ENCODE measurements at places on chromosomes 6 and 20.

DNA sequence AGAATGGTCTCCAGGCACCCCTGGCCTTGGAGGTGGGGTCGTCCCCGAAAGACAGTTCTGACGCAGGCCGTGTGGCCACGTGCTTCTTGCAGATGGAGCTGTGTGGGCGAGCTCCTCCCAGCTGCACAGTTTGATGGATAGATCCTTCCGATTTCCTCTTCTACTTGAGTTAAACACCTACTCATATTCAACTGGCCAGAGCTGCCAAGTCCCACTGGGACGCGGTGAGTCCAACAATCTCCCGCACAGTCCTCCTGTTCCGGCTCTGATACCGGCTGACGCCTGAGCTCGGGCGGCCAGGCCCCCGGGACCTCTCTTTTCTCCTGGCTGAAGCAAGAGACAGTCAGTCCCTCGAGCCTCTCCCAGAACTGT, 57.9 kb upstream of the DACT2 start:
- DNase-seq: no peak

GRCh38 chr6:46581459-46582177, 71.0 kb downstream of the CYP39A1 start:
- no peak for DNase-seq

- no peak for DNase-seq
Observed at GRCh38 chr20:35660122-35660937, 4.4 kb downstream of the CPNE1 start.

GRCh38 chr20:24392612-24393011, 76.8 kb upstream of the SYNDIG1 start:
- DNase-seq: no peak

DNA sequence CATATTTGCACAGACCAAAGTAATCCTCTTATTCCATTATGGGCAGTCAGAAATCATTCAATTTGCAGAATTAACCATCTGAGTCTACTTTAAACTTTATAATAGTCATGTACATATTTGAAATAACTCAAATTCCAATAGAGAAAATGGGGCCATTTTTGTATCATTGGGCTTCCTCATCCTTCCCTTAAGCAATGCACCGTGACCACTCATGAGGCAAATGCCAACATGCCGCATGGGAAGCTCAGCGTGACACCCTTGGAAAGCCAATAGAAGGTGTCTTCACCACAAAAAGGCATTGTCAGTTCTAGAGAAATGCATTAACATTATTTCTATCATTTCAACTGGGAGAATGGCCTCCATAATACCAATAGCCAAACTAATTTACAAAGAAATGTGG, 38.5 kb downstream of the SIM1 start:
- no peak for DNase-seq

DNA sequence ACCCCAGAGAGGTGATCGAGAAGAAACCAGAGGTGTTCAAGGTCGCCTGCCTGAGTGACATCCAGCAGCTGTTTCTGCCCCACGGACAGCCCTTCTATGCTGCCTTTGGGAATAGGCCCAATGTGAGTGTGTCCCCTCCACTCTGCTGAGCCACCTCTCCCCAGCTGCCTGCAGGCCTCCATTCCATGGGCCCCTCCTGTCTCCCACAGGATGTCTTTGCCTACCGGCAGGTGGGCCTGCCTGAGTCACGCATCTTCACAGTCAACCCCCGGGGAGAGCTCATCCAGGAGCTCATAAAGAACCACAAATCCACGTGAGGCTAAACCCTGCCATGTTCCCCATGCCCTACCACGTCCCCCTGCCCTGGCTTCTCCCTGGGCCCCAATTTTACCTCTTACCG, 8.4 kb downstream of the EMILIN3 start:
- no peak for DNase-seq
